ENCODE measurements at places on chromosomes 7 and 10.
A peak's percentile ranks its signal among the peaks of the same experiment; 100 is the strongest.

GRCh38 chr10:132443605-132443982, 46.6 kb downstream of the PWWP2B start:
- DNase-seq: peak; percentile 79

DNA sequence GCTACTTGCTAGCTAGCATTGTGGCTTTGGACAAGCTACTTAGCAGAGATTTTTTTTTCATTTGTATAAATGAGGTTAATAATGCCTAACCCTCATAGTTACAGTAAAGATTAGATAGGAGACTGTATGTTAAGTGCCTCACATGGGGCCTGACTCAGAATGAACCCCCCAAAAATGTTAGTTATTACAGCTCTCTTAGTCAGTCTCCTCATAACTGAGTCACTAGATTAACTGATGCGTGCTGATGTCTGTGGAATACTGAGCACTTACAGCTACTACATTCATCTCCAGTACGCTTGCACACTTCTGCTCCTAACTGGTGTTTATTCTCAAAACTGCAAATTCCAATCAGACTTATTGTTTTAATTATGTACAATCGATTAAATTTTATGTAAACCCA, 315.3 kb downstream of the SNX13 start:
- DNase-seq: no peak

DNA sequence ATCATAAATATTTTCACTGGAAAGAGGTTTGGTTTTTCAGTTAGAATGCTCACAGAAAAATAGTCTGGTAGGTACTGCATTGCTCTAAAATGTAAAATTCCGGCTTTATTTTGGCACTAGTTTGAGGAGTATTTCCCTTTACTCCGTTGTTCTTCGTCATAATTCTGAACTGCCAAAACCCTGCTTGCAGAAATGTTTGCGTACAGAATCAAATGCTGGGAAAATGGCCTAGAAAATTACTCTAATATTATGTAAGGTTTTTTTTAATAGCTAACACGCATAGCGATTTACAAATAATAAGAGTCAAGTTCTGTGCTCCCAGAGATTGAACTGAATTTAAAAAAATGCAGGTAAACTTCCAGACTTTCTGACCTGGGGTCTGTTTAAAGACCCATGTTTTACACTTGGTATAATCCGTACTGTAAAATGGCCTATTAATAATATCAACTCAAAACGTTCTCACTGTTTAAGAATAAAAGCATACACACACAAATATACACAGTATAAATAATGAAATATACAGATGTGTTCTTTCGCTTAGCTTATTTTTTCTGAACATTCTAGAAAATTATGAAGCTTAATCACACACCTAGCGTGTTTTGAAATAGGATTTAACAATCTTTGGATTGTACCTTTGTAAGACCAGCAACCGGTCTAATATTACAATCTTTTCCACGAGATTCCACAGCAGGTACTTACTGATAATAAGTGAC, 23.5 kb upstream of the ANLN start:
- no peak for DNase-seq

- no peak for DNase-seq
These were observed 15.5 kb upstream of the TMEM120A start for GRCh38 chr7:76009672-76010600.

DNA sequence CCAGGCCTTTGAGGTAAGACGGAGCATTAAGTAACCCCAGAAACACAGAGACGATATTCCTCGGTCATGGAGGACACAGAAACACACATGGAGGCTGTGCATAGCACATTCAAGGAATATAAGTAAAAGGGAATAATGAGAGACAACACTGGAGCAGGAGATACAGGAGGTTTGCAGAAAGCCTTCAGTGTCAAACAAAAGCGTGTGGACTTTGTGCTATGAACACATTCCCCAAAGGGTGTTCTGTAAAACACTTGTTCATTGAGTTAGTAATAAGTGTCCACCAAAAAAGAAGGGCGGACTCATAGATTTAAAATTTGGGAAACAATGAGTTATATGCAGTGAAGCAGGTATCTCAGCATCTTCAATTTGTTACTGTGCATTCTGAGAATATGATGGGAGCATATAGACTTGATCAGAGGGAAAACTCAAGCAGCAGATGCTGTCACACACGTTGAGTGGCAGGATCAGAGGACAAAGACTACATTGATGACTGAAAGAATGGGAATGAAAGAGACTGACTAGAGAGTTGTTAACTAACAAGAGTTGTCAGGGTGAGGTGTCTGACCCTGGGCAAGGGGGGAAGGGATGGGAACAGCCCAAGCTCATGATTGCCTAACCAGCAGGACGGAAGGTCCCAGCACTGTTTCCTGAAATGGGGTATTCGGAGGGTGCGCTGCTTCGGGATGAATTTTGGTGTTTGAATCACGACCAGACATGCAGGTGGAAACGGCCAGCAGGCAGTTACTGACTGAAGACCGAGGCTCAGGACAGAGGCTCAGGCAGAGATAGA, 85.2 kb upstream of the VIPR2 start:
- DNase-seq: no peak

DNA sequence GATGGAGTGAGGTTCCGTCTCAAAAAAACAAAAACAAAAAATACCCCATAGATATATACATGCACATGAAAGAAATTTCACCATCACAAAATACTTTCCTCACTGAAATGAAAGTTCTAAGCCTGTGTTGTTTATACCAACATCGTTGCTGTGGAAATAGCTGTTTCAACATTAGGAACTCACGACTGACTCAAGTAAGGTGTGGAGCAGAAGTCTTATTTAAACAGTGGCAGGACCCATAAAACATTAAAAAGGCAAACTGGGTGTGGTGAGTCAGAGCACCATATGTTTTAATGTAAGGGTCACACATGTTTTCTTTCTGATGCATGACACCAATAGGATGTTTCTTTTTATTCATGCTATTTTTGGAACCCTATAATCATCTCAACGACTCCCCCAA, 48.3 kb downstream of the BAIAP2L1 start:
- peak; percentile 26 for DNase-seq

DNA sequence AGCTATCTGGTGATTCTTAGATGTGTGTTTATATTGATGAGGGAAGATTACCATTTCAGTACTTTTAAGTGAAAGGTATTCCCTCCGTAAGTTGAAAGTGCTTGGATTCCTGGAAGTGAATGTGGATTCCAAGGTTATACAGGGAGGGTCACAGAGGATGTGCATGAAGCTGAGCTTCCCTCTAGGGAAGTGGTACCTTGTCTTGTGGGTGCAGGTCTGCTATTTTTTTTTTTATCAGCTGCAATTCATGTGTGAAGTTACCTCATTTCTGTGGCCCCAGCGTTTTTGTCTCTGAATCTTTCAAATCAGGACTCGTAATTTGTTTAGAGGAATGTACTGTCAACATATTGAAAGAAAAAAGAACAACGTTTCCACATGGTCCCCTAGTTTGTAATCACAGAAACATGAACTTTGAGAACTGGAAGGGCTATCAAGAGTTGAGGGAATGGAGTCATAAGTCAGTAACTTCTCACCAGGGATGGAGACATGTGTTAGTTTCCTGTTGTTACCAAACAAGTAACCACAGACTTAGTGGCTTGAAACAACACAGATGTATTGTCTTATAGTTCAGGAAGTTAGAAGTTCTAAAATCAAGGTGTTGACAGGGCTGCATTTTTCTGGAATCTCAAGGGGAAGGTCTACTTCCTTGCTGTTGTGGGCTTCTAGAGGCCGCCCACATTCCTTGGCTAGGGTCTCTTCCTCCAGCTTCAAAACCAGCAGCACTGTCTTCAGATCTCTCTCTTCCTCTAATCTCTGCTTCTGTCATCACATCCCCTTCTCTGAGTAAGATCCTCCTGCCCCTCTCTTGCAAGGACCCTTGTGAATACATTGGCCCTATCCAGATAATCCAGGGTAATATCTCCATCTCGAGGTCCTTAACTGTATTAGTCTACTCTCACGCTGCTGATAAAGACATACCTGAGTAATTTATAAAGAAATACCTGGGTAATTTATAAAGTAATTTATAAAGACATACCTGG, 64.4 kb downstream of the RAB18 start:
- DNase-seq: no peak

DNA sequence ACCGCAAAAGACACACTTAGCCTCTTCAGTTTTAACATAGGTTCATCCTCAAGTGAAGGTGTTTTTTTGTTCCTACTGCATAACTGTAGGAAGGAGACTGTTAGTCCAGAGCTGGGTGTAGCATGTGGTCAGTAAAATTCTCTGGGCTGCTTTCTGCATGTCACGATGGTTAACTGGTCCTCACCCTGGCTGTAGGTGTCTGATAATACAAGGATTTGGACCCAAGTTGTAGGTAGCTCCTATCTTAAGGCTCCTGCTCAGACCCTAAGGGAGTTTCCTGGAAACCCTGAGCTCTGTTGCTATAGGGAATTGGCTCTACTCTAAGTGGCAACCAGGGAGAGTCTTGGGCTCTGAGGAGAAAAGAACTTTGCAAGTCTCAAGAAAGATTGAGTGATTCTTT, 112.9 kb downstream of the SAMD9 start:
- DNase-seq: no peak

DNA sequence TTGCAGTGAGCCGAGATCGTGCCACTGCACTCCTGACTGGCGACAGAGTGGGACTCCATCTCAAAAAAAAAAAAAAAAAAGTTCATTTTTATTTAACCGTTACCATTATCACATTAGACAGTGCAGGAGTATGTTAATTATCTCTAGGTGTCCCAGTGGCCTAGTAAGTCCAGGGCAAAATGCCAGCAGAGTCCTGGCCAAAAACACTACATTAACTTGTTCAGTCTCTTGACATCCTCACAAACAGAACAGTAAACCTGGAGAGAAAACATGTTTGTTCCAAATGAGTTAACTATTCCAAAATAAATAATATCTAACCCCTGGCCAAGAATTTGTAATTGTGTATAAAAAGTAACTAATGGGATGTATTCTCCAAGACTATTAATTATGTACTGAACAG, 43.2 kb downstream of the PTPRZ1 start:
- no peak for DNase-seq
